ENCODE measurements at places on chromosomes 12 and 14. TPM values are rescaled to one million over a fixed set of nuclear protein-coding genes. Genes with fewer than 3 reads are reported as not detected.
A peak's percentile ranks its signal among the peaks of the same experiment; 100 is the strongest.

Gene KRT8
- total RNA-seq, result 39.2 TPM

Gene PLEKHH1
- total RNA-seq, result 0.47 TPM

Gene OASL
- 51.1 TPM for total RNA-seq

Gene ESR2
- total RNA-seq, result not detected

Gene DTX1
- not detected for total RNA-seq

Gene HOXC9
- 1.9 TPM for total RNA-seq

Gene VEZT
- total RNA-seq, result 26.4 TPM

Gene SLC41A2
- total RNA-seq, result 2.2 TPM

Gene SLC35F4
- not detected for total RNA-seq

Gene FBRSL1
- total RNA-seq, result 10.7 TPM

Gene CD4
- total RNA-seq, result not detected

Gene PIWIL1
- total RNA-seq, result not detected

Gene MYH6
- not detected for total RNA-seq

Gene ADGRD1
- total RNA-seq, result 0.89 TPM

Gene DNAAF2
- 9.2 TPM for total RNA-seq

Gene SPIC
- total RNA-seq, result not detected

Gene TAS2R42
- not detected for total RNA-seq

Gene SPTB
- total RNA-seq, result not detected

Gene HNF1A
- not detected for total RNA-seq

Gene GALC
- 1.9 TPM for total RNA-seq

Gene SERPINA12
- total RNA-seq, result not detected

DNA sequence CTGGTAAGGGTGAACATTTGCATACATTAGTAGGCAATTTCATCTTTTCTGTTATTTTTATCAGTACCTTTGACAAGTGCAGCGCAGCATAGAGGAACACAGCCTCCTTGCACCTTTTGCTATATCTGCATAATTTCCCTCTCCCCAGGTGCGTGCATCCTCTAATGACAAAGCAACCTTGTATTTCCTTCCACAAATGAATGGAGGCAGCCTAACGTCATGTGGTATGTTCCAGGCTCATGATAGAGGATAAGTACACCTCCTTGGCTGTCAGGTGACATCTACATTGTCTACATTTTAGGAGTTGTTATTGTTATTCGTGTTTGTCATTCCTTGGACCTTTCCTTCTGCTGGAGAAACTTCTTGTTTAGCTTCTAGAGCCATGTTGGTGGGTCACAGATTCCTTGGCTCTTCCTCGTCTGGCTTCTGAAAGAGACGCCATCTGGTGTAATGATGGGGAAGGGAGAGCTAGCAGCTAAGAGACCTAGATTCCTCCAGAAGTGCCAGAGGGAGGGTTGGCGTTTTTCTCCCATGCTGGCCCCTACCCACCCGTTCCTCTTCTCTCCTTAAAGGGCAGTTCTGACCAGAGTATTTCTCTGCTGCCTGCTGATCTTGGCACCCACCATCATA is 37.0 kb downstream of the EVL start:
- no peak for DNase-seq

GRCh38 chr12:100767371-100767770 is 27.2 kb upstream of the ANO4 start:
- DNase-seq, result no peak

DNA sequence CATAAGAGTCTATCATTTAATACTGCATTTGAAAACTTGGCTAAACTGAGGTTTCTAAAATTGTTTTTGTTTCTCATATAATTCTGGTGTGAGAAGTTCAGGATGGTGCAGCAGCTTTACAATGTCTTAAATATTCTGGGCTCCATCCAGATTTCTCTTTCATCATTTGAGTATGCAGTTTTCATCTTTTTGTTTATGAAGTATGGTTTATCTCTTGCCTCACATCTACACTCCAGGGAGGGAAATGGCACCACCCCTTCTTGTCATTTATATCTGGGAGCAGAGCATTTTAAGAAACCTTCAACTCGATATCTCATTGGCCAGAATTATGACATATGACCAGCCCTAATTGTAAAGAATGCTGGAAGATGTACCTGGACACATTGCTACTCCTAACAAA is 24.3 kb downstream of the GEMIN2 start:
- DNase-seq, result no peak

- DNase-seq, result no peak
Observed at GRCh38 chr12:3821441-3821840, 51.8 kb downstream of the PARP11 start.

- no peak for DNase-seq
Observed at GRCh38 chr12:18827913-18828312, 90.0 kb downstream of the CAPZA3 start.

DNA sequence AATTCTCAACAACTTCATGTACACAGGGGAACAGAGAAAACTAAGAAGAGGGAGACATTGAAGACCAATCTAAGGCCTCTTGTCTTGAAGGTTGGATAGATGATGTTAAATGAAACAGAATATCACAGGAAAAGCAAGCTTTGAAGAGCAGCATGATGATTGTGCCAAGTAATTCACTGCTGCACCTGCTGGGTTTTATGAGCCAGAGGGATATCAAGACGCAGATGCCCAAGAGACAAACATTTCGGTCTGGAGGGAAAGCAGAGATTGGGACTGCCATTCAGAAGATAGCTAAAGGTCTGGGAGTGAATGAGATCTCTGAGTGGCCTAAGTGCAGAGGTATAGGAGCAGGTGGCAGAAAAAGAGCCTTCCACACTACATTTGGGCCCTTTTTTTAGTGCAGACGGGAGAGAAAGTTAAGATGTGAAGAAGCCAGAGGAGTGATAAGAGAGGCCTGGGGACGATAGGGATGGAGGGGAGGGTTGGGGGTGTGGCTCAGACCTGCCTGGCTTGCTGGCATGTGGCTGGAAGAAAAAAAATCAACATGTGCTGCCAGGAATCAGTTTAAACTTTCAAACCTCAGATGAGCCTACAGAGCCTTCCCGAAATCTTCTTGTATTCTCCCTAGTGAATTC is 200.6 kb downstream of the AEBP2 start:
- no peak for DNase-seq

DNA sequence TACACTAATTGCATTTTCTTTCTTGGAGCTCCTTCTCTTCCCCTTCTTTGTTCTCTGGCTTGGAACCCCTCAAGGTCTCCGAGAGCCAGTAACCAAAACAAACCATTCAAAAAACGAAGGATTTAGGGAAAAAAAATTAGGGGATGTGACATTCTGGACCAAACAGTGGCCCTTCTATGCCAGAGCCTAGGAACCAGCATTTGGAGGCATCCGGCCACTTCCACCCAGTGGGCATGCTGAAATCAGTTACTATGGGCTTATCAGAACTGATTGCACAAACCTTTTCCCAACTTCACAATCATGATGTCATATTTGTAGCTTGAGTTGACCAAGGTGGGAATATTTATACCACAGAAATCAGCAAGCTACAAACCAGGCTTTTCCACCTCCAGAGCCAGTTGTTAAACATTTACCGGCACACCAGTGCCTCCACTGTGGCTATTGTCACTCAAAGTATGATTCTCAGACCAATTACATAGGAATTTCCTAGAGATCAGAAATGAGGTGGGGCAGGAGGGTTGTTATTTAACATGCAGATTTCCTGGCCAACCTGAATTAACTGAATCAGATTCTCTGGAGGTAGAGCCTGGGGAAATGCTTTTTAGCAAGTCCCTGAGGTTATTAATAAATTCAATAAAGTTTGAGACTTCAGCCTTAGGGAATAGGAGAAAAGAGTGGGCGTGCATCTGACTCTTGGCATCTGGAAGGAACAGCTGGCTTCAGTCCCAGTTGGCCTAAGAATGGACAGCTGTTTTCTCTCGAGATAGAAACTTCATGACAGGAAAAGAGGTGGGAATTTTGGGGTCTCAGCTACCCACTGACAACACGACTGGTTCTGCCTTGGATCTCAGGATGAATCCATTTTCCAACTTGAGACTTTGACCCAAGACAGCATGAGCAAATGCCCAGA is 273.9 kb downstream of the ZFP36L1 start:
- DNase-seq, result no peak

- DNase-seq, result peak; percentile 30
Observed at GRCh38 chr12:47935184-47935583, 28.2 kb upstream of the TMEM106C start.

GRCh38 chr14:44531658-44532057 is 24.6 kb upstream of the FSCB start:
- DNase-seq, result no peak

- DNase-seq, result peak; percentile 77
Observed at GRCh38 chr12:113185180-113186032, at the start of the genes DDX54 and RITA1. DDX54 (minus strand) TSS chr12:113185478; CDS start chr12:113185451, 27 bp downstream. RITA1 (plus strand) TSS chr12:113185721; CDS start chr12:113186747, 1,026 bp downstream.

- DNase-seq, result no peak
Observed at GRCh38 chr12:122858171-122858570, 22.9 kb downstream of the HIP1R start.

DNA sequence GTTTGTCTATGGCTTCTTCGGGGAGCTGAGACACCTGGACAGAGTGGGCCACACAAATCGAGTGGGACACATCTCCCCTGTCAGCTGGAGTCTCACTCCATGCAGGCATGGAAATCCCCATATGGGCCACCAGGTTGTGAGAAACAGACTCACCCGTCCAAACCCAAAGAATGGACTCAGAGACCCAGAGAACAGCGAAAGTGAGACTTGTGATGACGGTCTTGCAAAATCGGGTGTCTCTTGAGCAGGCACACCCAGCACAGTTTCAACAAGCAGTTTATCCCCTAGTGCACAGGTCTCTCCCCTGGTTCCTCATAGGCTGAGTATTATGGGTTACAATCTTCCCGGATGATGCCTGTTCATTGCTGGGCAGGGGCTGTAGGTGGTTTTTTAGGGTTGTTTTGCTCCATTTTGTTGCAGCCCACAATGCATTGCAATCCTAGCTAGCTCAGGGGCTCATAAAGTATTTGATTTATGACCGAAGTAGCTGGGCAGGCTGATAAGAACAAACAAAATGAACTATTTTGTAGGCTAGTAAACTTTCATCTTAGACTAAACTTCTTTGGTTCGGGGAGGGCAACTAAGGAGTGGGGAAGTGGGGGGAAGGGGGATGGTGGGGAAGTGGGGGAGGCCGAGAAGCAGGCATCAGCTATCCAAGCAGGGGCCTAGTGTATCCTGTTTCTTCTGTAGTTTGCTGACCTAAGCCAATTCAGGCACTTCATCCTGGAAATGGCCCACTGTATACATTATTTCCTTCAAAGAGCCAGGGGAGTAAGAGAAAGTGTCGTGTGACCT is 45.3 kb downstream of the IQSEC3 start:
- DNase-seq, result no peak

- DNase-seq, result no peak
Observed at GRCh38 chr12:99068993-99069747, 424.1 kb downstream of the APAF1 start.

DNA sequence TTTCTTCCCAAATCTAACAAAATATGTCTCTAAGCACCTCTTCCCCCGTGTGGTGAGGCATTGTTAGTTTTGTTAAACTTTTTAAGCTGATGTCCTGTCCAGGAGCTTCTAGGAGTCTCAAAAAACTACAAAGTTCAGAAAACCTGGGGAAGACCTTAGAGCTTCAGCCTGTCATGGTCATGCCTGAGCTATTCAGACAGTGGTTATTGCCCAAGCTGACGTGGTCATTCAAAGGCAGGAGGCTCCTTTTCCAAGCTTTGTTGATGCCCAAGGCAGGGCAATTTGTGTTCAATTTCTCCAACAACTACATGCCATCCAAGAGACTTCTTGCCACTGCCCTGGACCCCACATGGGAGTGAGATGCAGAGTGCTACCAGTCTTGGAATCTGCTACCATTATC is 5.8 kb upstream of the LYZ start:
- no peak for DNase-seq

GRCh38 chr14:65255029-65255545 is 152.8 kb upstream of the MAX start:
- peak; percentile 23 for DNase-seq

- no peak for DNase-seq
Observed at GRCh38 chr12:105321125-105321524, 9.4 kb upstream of the C12orf75 start.

- no peak for DNase-seq
Observed at GRCh38 chr12:114026805-114027204, 60.7 kb upstream of the RBM19 start.

GRCh38 chr12:24854017-24854416 is 94.9 kb downstream of the BCAT1 start:
- no peak for DNase-seq

GRCh38 chr14:100911665-100912316 is 8.3 kb upstream of the RTL1 start:
- no peak for DNase-seq

DNA sequence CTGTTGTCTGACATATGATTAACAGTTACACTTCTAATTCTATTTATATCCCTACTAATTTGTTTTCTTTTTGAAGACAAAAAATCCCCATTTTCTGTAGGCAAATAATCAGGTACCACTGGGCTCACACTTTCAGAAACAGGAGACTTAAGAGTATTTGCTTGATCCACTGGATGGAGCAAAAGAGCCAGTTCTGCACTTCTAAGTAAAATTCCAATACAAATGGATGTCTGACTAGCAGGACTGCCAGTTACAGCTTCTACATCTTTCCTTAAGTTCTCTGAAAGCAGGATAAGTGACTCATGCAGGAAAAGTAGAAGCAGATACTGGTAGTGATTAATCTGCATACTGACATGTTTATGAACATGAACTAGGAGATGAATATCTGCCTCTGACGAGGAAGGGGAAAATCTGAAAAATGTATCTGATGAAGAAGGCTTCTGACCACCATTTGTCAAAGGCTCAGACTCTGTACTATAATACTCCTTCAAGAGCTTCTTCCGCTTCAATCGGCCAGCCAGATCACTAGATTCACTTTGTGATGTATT is 73.8 kb upstream of the ANKS1B start:
- DNase-seq, result no peak

GRCh38 chr12:111435661-111436201 is 30.0 kb downstream of the SH2B3 start:
- no peak for DNase-seq

DNA sequence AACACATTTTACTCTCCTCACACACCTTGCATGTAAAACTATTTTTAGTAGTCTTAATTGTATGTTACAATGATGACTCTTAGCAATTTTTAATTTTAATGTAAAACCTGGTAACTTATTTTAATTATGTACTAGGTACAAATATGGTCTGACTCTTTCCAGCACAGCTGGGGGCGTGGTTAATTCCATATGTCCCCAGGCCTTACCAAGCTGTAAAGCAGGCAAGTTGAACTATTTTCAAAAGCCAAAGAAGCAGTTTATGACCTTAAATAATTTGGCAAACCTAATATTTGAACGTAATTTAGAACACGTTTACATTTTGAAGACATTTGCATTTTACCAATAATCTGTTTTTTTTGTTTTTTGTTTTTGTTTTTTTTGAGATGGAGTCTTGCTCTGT is 9.3 kb upstream of the ACOT6 start:
- DNase-seq, result no peak

Data from MG63 (cell line).